CD14-positive monocyte (primary cell): ENCODE measurements at places on chromosomes 3 and 15.

DNA sequence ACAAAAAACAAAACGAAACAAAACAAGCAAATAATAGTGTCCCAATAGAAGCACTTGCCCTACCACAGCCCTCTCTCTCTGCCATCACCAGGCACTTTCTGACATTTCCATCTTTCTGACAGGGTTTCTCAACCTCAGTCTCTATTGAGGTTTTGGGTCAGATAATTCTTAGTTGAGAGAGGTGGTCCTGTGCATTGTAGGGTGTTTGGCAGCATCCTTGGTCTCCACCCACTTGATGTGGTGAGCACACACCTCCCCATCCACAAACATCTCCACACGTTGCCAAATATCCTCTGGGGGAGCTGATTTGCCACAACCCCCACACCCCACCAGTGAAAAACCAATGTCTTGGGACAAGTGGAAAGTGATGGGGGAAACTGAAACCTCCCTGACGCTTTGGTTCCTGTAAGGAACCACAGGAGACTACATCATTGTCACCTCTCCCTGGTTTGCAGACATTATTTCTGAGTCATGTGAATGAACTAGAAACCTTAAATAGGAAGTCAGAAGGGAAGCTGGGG lies 733.7 kb upstream of the CFAP20DC start:
- DNase-seq = peak; percentile 1

DNA sequence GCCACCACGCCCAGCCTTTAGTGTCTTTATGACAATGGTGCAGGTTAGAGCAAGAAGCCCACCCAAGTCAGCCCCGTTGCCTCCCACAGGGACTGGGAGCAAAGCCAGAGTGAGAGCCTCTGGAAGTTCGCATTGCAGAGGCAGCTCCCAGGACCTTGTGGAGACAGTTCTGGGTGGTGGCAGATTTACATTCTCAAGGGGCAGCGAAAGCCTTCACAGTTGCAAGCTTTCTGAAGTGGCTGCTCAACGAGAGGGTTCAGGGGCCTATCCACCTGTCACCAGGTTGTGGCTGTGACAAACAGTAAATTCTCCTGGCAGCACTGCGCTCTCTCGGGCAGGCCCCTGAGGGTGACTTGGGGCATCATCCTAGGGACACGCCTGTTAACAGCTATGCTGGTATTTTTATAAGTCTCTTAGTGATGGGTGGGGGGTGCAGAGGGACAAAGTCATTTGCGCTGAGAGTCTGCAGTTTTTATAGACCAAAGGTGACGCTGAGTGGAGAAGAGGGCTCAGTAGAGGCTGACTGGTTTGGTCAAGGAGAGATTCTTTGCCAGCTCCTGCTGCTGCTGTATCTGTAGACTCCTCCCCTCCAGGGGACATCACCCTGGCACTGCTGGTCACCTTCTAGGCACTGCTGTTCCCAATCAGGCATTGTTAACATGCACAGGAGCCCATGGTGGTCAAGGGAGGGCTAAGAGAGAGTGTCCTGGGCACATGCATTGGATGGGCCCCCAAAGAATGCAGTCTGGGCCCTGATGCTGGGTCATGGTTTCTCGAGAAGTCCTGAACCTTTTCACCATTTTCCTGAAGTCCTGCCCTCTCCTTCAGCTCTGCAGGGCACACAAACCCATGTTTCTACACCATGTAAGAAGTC lies 57.5 kb upstream of the KLF13 start:
- DNase-seq = no peak

DNA sequence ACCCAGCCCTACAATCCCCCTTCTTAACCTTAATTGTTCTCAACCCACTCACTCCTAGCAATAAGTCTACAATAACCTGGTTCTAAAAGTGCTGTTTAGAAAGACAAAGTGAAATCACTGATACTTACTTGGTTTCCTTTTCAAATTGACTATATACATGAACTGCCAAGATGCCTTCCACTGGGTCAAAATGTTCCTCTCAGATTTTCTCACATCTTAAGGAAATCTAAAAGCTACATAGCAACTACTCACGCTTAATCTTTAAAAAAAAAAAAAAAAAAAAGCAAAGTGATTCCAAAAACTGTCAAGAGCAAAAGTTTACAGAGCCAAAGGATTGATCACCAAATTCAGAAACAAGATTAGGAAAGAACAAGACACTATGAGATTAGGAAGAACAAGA lies 68.7 kb upstream of the MAP4 start:
- no peak for DNase-seq

DNA sequence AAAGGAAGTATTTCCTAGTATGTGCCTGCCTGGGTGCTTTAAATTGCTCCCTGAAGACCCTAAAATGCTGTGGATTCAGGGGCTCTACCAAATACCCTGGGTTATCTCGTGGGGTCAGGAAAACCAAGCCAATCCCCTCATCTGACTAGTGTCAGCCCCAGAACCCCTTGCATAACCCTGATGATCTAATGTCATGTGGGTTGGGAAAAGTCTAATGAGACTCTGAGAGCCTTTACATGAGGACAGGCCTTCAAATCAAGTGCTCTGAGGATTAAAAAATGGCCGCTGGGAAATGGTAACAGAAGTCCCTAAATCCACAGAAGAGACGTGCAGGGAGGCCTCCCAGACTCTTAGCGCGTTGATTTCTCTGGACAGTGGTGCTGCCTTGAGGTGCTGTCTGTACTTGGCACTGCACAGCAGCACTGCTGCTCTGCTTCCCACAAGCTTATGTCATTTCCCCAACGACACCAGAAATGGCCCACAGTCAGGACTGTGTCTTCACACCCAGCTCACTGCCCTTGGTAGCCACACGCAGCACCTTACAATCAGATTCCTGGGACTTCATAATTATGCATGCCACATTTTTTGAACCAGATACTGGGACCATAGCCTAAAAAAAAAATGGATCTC lies 16.6 kb downstream of the EIF4E3 start:
- peak; percentile 16 for DNase-seq

DNA sequence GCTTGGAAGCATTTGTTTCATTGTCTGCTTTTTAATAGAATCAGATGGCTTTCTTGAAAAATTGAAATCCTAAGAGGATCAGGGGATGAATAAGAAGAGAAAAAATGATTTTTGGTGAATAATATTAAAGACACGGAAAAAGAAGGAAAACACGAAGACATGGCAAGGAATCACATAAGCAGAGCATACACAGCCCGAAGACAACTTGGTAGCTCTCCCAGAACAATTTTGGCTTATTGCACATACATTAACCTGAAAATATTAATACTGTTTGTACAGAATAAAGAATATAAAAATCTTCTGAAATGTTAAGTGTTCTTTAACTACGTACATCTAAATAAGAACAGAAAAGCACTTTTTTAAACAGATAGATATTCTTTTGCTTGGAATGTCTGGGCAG lies 150.0 kb downstream of the SHOX2 start:
- no peak for DNase-seq
